ENCODE measurements at places on chromosomes 3 and 15.

DNA sequence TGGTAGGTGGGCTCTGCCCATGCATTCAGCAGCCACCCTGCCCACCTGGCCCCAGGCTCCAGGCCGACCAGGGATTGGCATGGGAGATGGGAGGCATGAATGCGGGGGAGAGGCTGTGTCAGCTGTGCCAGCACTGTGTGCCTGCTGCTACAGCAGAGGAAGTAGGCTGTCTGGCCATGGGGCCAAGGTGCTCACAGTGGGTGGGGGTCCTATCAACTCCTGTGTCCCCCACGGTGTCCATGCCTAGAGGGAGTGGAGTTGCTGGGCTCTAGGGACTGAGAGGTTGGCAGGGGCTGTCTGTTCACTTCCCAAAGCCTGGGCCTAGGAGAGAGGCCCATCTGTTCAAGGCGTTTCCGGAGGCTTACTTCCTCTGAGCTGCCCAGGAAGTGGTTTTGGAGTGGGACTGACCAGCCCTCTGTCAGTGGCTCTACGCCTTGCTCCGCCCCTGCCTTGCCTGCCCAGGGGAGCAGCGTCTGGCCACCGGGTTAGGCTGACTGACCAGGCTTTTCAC lies 5.8 kb downstream of the PRKCD start:
- no peak for DNase-seq

DNA sequence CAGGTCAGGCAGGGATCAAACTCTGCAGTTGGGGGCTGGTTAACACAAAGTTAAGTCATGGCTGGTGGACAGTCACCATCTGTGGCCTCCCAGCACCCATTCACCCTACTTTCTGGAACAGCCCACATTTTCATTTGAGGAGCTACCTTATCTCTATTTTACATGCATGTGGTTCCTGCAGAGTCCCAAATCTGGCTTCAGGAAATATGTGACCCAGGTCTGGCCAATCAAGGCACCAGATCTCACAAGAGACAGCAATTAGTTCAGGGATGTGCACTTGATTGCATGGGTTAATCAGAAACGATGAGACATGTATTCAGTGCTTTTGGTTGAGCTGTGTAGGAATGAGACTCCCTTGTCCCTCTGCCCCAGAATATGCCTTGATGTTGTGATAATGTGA lies 170.9 kb downstream of the NR2F2 start:
- DNase-seq: no peak

GRCh38 chr3:81726132-81726531 lies 35.3 kb downstream of the GBE1 start:
- no peak for DNase-seq

GRCh38 chr3:31364188-31364587 lies 168.5 kb upstream of the STT3B start:
- no peak for DNase-seq

GRCh38 chr3:177144922-177145321 lies 52.4 kb downstream of the TBL1XR1 start:
- no peak for DNase-seq

GRCh38 chr15:68229386-68230156 lies at the start of gene CLN6:
Gene CLN6, minus strand, starts transcription at chr15:68229728. Its CDS starts 144 bp downstream, at chr15:68229584.
- DNase-seq: peak; percentile 80

- DNase-seq: no peak
These were observed 289.1 kb upstream of the MCTP2 start for GRCh38 chr15:93942269-93942694.

- no peak for DNase-seq
These were observed 107.0 kb upstream of the SPRED1 start for GRCh38 chr15:38145651-38146111.

GRCh38 chr3:46829699-46830208 lies 33.5 kb downstream of the MYL3 start:
- no peak for DNase-seq

DNA sequence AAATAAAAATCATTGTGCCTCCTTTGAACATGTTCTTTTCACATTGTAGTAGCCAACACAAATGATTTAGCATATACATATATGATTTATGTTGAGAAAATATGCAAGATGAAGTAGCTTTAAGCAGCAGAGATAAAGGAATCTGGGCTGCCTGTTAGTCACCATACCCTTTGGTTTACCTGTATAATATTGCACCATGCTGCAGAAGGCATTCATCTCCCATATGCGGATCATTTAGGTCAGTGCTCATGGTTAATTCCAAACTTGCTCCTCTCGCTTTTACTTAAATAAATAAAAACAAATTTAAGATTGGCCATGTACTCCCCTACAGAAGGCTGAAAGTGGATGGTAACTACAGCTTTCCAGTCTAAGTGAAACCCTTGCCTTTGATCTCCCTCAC lies 86.7 kb upstream of the TBL1XR1 start:
- DNase-seq: no peak

DNA sequence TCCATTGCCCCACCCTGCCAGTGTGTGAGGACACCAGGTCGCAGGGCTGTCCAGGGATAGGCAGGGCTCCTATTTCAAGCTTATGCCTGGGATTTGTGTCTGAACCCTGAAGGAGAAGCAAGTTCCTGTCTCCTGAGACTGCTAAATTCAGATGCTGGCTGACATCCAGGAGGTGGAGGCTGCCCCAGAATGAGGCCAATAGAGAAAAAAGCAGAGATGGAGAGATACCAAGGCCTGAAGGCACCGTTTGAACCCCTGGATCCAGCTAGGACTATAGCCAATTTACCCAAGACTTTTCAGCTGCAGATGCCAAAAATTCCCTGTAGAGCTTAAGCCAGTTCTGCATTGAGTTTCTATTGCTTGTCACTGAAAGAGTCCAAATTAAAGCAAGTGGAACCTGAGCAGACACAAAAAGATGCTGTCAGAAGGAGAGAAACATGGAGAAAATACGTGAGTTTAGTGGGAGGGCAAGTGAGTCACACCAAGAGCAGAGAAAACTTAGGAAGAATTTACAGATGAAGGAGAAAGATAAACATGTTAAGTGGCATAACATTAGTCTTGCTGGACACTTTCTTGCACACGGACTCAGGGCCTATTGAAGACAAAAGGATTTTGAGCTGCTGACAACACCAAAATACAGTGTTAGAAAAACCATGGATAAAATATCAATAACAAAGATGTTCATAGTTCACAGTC lies 148.6 kb downstream of the CNTN3 start:
- DNase-seq: no peak

- no peak for DNase-seq
These were observed 13.5 kb downstream of the HDDC3 start for GRCh38 chr15:90918835-90919234.

DNA sequence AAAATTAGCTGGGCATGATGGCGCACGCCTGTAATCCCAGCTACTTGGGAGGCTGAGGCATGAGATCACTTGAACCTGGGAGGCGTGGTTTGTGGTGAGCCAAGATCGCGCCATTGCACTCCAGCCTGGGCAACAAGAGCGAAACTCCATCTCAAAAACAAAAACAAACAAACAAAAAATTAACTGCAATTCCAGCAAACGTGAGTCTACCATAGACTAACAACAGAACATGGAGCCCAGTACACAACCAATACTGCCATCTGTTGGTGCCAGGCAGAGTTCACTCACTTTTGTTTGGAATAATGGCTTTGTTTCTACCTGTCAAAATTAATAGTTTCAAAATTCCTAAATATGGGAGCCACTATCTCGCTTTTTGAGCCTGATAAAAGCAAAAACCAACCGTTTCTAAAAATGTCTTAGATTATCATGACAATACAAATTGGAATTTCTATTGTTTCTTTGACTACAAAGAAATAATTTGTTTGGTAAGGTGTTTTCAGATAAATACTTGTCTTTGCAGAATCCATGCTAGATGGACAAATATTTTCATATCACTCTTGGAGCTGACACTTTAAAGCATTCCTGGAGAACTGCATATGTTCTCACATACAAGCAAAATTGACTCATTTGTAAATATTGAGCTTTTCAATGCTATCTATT lies 45.0 kb downstream of the GPR176 start:
- no peak for DNase-seq

DNA sequence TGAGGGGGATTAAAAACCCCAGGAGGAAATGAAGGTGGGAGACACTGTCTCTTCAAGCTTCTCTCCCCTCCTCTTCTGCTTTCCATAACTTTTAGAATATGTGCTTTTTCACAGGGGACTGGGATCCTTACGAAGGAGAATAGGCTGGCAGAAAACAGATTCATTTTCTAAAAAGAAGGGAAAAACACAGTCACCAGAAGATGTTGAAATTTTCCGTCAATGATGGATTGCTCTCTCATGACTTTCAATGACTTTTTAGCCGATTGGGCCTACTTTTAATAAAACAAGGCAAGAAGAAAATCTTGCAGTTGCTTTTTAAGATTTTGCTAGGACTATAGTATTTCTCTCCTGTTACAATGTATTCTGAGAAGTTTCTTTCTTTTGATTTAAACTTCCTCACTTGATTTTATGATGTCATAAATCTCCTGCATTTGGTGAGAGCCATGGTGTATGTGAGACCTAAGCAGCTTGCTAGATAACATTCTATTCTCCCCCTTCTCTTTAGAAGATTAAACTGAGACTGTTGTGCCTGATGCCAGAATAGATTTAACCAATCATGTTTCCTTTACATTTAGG lies 241.2 kb downstream of the FEZF2 start:
- DNase-seq: no peak

GRCh38 chr3:60933824-60934223 lies 317.4 kb downstream of the FHIT start:
- DNase-seq: no peak

- no peak for DNase-seq
These were observed 615.7 kb upstream of the UBE2E2 start for GRCh38 chr3:22587446-22587845.

DNA sequence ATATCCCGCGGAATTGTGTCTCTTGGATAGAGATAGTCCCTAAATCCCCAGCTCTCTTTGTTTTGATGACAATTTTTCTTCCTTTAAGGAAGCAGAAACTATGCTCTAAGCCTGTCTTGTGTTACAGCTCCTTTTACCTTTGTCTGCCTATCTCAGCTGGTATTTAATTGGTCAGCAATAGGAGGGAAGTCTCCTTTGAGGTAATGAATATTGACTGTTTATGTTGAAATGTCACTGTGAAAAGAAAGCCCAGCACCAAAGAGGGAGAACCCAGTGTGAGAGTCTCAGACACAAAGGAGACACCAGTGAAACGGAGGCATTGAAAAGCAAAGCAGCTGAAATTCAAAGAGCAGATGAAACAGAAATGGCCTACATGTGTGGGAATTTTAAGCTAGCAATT lies 372.6 kb downstream of the NR2F2 start:
- DNase-seq: no peak

GRCh38 chr3:18546632-18547031 lies 121.5 kb upstream of the SATB1 start:
- DNase-seq: no peak

DNA sequence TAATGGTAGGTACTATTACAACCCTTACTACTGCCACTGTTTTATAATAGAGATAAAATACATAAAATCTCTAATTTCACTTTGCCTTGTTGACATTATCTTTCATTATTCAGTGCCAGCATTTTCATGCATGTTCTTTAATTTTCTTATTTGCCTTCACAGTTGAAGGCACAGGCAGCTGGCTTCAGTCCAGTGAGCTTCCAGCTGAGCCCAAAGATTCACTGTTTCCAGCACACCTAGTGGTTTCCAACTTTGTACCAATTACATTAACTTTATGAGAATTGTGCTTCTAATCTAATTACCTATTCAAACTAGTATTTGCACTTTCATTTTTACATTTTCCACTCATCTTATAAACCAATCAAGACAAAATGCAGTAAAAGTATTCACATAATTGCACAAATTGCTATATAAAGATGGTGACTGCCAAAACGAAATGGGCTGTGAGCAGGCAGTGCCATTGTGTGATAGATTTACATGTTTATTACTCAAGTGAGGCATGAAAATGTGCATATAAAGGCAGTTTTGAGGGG lies 228.3 kb downstream of the MFSD1 start:
- DNase-seq: no peak

DNA sequence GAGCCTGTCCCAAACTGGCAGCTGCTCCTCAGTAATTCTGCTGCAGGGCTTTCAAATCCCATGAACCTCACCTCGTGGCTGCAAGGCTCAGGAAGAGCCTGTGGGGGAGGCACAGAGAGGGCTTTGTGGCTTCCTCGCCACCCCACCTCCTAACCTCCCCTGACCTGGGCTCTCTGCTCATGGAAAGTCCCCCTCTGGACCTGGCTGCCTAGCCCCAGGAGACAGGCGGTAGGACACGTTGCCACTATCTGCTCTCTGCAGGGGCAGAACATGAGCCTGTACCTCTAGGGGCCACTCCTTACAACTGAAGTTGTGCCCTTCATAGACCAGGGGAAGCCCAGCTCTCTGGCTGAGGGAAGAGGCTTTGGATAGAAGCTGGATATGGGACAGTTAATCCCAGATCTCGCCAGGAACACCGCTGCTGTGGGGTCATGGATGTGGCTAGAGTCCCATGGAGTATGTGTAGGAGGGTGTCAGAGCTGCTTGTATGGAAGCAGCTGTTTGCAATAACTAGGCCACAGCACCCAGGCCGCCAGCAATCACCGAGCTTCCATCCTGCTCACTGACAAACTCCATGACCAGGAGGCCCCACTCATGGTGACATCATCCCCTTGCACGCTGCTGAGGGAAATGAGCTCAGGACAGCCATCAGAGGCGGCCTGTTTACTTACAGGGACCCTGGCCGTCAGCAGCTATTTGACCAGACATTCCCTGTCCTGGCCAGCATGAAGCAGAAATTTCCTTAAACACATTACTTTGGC lies 34.0 kb upstream of the CILP start:
- no peak for DNase-seq

GRCh38 chr15:50786871-50787270 lies 21.4 kb upstream of the SPPL2A start:
- no peak for DNase-seq

- DNase-seq: no peak
These were observed 103.4 kb upstream of the KLHL25 start for GRCh38 chr15:85897895-85898717.

GRCh38 chr3:101643009-101643844 lies 33.7 kb downstream of the ZBTB11 start:
- no peak for DNase-seq

DNA sequence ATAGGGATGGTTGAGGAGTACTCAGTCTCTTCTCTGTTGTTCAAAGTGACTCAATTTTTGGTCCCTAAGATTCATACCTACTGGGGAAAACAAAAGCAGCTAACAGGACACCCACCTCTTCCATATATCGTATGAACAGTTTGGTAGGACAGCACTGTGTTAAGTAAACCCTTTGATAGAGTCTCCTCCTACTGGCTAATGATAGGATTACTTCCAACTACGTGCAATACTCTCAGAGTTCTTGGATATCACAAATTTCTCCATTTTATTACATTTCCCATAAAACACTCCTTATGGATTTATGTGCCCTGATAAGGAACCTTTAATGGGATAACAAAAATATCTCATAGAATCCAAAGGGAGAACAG lies 200.2 kb upstream of the GOLGA6L4 start:
- DNase-seq: no peak

DNA sequence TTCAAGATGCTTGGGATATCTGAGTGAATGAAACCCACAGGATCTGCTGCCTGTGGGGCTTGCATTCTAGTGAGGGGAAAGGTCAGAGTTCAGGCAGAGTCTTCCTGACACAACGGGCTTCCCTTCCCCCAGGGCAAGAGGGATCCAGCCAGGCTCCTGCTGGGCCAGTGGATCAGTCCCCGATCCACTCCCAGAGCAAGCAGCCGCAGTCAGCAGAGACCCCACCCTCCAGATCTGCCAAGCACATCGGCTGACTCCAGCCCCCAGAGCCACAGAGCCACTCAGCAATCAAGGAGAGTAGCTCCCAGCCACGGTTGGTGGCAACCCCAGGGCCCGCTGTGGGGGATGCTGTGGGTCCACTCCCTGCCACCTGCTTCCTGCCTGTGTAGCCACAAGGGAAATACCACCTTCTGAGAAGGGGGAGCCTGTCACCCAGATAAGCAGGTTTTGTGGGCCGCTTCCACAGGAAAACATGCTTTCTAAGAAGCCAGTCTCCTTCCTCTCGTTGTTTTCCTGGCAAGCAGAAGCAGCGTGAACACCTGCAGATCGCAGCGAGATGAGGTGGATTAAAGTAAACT lies 44.9 kb downstream of the CPN2 start:
- DNase-seq: no peak

Data from activated T-helper 9 cell treated with anti-CD3 and anti-CD28 coated beads, Interleukin-2, amount 50 U/mL, for 16 hours (primary cell).